ENCODE measurements at places on chromosomes 4 and X.

DNA sequence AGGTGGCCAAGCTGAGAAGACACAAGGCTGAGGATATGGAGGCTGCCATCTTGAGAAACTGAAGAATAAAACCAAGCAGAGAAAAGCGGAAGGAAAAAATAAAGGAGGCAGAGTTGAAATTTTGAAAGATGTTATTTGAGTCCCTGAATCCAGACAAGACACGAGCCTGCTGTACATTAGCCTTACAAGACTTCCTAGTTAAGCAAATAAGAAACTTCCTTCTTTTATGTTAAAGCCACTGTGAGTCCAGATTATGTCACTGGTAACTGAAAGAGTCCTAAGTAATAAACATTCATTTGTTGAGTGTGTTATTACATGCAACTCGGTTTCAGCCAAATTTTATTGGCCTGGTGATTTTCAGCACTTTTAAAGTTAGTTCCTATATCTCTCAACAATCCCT, 30.4 kb downstream of the DRD5 start:
- DNase-seq, result no peak

- no peak for DNase-seq
These were observed 551.5 kb upstream of the PITX2 start for GRCh38 chr4:111174331-111174730.

GRCh38 chrX:75158054-75158453, 2.0 kb upstream of the ABCB7 start:
- no peak for DNase-seq

- no peak for DNase-seq
These were observed 267.3 kb upstream of the TET2 start for GRCh38 chr4:104879367-104879766.

- no peak for DNase-seq
These were observed 55.7 kb downstream of the PPP2R2C start for GRCh38 chr4:6416518-6417286.

DNA sequence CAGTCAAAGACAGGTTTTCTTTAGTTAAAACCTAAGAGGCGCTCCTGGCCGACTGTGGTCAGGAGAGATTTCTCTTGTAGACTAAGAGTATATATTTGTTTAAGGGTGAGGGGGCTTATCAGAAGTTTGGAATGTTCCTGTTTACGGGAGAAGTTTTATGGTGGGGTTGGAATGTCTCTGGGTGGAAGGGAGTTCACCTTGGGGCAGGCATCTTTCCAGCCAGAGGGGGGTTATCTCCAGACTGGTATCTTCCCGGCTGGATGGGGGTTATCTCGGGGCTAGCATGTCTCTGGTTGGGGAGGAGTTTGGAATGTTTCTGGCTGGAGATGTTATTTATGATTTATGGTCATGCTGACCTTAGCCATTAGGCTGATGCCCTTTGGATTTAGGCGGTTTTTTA, 116.0 kb downstream of the COX7B2 start:
- DNase-seq, result no peak

- no peak for DNase-seq
These were observed 3.8 kb upstream of the ZNF185 start for GRCh38 chrX:152893980-152894610.

GRCh38 chr4:174865418-174865985, 36.5 kb upstream of the GLRA3 start:
- DNase-seq, result no peak

GRCh38 chr4:88859191-88859812, 161.7 kb upstream of the NAP1L5 start:
- DNase-seq, result no peak

DNA sequence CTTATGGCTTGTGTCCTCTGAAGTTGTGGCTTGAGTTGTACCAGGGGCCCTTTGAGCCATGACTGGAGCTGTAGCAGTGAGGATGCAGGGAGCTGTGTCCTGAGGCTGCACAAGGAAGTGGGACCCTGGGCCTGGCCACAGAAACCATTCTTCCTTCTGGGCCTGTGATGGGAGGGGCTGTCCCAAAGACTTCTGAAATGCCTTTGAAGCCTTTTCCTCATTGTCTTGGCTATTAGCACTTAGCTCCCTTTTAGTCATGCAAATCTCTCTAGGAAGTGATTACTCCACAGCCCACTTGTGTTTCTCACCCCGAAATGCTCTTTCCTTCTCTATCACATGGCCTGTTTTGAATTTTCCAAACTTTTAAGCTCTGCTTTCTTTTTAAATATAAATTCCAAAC, 92.4 kb downstream of the FHDC1 start:
- no peak for DNase-seq

DNA sequence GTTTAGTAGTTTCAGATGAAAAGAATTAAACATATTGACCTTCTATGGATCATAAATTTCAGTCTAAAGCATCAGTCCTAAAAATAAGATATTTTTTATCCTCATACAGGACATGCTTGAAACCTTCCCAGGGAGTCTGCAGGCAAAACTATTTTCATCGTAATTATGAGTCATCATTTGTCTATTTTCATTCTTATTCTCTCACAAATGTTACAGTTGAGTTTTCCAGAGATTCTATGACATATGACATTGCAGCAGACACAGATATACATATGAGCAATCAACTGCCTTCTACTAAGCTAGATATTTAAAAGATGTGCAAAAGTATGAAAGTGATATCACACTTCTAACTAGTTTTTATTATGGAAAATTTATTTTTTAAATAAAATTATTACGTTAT, 398.0 kb downstream of the MAGEB5 start:
- no peak for DNase-seq

GRCh38 chr4:153502584-153502983, 36.4 kb downstream of the TMEM131L start:
- no peak for DNase-seq

DNA sequence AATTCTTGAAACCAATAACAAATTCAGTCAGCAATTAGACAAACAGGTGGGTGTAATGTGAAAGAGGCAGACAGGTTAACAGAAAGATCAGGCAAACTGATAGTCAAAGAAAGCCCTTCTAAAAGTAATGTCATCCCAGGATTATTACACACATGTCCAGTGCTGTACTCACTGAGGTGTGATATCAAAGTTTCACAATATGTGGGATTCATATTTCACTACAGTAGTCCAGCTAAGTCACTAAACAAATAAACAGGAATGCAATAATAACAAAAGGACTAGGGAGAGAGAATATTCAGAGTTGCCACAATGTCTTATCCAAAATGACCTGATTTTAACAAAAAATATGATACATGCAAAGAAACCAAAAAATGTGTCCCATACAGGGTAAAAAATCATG, 787.5 kb downstream of the FSTL5 start:
- no peak for DNase-seq

GRCh38 chr4:16450724-16451123, 224.5 kb upstream of the TAPT1 start:
- DNase-seq, result no peak

GRCh38 chr4:40427128-40427527, 92.0 kb downstream of the CHRNA9 start:
- no peak for DNase-seq

GRCh38 chrX:131356725-131357124, 67.6 kb upstream of the IGSF1 start:
- no peak for DNase-seq

GRCh38 chrX:9878146-9878820, 88.9 kb upstream of the CLDN34 start:
- no peak for DNase-seq

DNA sequence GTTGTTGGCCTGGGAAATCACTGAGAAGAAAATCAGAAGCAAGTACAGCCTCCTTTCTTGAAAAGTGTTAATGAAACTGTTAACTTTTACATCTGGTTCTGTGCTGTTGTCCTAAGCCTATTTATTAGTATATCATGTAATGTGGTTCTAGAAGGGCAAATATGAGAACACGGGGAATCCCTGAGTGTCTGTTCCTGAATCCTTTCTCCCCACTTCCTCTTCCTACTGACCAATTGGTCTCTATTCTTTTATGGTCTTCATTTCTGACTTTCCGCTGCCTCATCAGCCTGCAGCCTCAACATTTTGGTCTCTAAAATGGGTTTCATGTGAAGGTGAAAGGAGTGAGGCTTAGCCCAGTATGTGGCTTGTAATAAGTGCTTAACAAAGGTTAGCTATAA, 159.9 kb upstream of the MAMLD1 start:
- DNase-seq, result no peak

GRCh38 chr4:132101526-132101925, 1047.6 kb upstream of the PCDH10 start:
- DNase-seq, result no peak

GRCh38 chrX:133213117-133213516, 5.0 kb downstream of the TFDP3 start:
- no peak for DNase-seq

GRCh38 chrX:155046129-155046810, 19.6 kb downstream of the FUNDC2 start:
- no peak for DNase-seq

DNA sequence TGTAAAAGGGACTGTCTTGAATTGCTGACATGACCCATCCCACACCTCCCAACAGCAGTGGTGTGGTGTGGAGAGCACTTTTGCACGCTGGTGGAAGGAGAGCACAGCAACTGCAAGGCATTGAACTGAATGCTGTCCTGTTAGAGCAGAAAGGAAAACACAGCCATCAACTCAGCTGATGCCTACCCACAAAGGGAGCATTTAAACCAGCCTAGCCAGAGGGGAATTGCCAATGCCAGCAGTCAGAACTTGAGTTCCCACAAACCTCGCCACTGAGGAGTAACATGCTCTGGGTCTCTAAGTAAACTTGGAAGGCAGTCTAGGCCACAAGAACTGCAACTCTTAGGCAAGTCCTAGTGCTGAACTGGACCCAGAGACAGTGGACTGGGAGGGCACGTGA, 31.9 kb downstream of the MAGED4 start:
- no peak for DNase-seq

GRCh38 chrX:76433219-76433618, 5.7 kb downstream of the MAGEE1 start:
- DNase-seq, result no peak

- DNase-seq, result no peak
These were observed 2.2 kb downstream of the GPR78 start for GRCh38 chr4:8582436-8582835.

GRCh38 chr4:13982010-13982409, 354.5 kb upstream of the BOD1L1 start:
- no peak for DNase-seq

GRCh38 chr4:84952004-84952403, 14.5 kb downstream of the WDFY3 start:
- no peak for DNase-seq

DNA sequence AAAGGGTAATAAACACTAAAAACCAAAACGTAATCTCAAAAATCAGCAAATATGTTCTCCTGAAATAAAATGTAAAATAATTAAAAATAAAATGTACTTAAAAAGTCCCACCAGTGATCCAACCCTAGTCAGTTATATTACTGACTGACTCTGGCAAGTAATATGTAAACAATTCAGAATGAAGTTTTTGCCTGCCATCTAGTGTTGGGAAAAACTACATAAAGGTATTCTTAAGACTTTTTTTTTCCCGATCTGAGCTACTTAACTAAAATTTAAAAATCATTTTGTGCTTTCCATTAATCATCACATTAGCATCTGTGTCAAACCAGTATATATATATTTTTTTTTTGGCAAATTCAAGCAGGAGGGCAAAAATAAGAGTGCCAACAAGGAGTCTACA, 24.0 kb downstream of the RCHY1 start:
- DNase-seq, result no peak

- DNase-seq, result no peak
These were observed 61.1 kb downstream of the KCNIP4 start for GRCh38 chr4:21887481-21887880.

DNA sequence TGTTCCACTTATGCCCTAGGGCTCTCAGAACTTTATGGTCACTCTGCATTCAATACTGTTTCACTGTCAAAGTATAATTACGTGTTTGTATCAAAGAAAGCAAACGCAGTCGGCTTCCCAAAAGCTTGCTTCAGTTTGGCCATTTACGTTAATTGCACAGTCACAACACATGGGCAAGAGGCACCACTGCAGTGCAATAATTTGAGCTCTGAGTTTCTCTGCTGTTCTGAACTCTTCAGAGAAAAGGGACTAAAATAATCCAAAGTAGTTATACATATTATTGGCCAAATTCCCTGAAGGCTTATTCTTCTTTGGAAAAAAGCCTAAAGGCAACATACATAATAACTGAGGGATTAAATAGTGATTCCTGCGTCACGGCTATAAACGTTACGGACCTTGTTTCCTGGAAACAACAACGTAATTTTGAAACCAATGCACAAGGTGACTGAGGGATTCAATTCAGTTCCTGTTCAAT, 51.3 kb downstream of the RNF150 start:
- DNase-seq, result no peak

GRCh38 chr4:127936974-127937373, 28.0 kb downstream of the MFSD8 start:
- DNase-seq, result no peak

GRCh38 chr4:63393544-63393943, 1015.7 kb downstream of the TECRL start:
- DNase-seq, result no peak

GRCh38 chr4:8039290-8039689, 99.6 kb upstream of the AFAP1 start:
- DNase-seq, result no peak

- DNase-seq, result no peak
These were observed 26.8 kb upstream of the SOD3 start for GRCh38 chr4:24768604-24769003.

DNA sequence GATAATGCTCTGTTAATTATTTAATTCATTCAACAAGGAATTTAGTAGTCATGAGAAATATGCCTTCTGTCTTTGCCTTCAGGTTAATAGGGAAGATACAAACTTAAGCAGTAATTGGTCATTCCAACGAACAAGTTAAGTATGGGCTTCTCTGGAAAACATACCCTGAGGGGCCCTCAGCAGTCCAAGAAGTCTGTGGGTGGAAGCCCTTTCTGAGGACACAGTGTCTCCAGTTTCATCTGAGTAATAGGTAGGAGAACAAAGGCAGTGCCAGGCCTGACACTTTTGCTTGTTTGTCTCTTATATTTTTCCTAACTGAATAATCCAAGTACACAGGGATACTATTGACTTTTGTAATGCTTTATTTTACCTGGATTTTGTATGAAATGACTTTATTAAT, 262.5 kb downstream of the FBXW7 start:
- no peak for DNase-seq

DNA sequence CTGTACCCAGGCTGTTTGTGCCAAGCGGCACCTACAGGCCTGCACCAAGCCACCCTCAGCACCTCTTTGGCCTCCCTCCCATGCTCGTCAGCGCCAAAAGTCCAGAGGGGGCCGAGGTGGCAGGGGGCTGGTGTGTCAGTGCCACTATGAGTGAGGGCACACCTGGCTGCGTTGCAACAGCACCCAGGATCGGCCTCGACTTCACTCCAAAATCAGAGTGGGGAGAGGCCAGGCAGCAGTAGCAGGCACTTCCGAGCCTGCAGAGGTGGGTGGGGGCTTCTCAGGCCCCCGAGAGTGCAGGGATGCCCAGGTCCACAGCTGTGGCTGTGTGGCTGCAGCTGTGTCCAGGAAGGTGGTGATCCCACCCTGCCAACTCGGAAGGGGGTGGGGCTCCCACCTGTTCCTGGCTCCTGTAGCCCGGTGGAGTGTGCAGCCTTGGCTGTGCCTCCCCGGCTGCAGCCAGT, 58.5 kb downstream of the PPA2 start:
- no peak for DNase-seq

DNA sequence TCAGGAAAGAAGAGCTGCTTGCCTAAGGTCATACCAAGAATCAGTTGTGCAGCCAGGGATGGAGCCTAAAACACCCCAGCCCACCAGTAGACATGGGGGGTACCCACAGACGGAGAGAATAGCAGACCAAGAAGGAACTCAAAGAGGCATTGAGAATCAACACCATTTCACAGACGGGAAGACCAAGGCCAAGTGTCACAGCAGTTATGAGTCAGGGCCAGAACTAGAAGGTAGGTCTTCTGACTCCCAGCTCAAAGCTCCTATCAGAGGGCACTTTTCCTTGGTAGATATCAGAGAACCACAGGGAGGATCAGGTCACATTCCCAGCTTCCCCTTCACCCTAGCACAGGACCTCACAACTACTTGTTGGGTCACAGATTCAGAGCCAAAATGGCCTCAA, 14.5 kb downstream of the OTUD5 start:
- DNase-seq, result no peak
